Spinal cord (tissue), 10 donors: ENCODE measurements at places on chromosomes 5 and 9. TPM values are rescaled to one million over a fixed set of nuclear protein-coding genes. Genes with fewer than 3 reads are reported as not detected.

DNA sequence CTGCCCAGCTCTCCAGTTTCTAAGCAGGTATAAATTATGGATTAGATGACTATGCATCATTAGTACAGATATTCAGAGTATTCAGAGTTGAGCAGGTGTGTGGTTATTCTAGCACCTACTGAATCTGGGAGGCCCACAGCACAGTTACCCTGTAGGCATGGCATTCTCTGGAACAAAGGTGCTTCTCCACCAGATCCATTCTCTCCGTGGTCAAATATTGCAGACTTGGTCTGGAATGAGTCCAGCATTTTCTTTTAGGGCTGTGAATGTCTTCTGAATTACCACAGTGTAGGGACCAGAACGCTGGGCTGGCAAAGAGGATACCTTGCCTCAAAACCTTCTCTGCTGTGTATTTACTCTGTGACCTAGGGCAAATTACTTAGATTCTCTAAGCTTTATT, 116.8 kb downstream of the ARHGAP26 start:
- no peaks in the 10 kb centered on the region for H3K36me3 ChIP-seq
- H3K27me3 ChIP-seq: no peaks in the 10 kb centered on the region
- H3K4me1 ChIP-seq: no peaks in the 10 kb centered on the region
- no peak for DNase-seq
- H3K4me3 ChIP-seq: no peak overlapping the region
- no peak overlapping the region for H3K27ac ChIP-seq

GRCh38 chr5:2906302-2907090, 155.0 kb upstream of the IRX2 start:
- H3K27me3 ChIP-seq: peaks cover 2% of the 10 kb centered on the region
- no peak overlapping the region for H3K4me3 ChIP-seq
- no peak for DNase-seq
- H3K4me1 ChIP-seq: peaks cover 4% of the 10 kb centered on the region

- no peak overlapping the region for H3K27ac ChIP-seq
- H3K4me3 ChIP-seq: peak overlapping the region; percentile 32
- peaks cover 11% of the 10 kb centered on the region for H3K4me1 ChIP-seq
- H3K36me3 ChIP-seq: no peaks in the 10 kb centered on the region
Observed at GRCh38 chr5:159987031-159987674, 21.8 kb upstream of the TTC1 start.

DNA sequence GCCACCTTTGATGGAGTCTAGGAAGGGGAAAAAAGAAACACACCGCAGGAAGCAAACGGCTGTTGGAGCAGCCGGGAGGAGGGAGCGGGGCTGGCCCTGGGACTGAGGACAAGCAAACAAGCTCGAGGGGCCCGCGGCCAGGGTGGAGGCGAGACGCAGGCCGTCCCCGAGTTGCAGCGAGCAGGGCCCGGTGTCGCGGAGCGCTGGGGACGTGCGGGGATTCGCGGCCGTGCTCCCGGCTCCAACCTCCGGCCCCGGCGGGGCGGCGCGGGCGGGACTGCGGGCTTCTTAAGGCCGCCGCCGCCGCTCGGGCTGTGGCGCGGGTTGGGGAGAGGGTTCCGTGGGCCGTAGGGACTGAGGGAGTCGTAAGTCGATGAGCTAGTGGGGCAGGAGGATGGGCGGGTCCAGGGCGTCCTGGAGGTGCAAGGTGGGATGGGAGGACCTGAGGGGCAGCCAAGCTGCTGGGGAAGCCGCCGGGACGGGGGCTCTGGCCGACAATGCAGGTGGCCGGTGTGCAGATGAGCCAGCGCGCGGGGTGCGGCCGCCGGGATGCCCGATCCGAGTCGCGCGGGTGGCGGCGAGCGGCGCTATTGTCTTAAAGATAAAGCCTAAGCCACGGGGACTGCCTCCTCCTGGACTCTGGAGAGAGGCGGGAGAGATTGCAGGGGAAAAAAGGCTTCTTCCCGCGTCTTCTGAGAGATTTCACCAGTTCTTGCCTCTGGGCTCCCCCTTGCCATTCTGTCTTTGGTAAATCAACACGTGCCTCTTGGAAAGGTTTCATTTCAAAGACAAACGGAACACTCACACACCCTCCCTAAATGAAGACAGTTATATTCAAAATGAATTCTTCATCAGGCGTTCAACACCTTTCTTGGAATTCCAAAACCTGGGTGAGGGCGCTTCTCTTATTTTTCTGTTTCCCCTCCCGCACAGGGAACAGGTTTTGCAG, 1.6 kb upstream of the HAPLN1 start:
- no peaks in the 10 kb centered on the region for H3K36me3 ChIP-seq
- H3K27me3 ChIP-seq: peaks cover 3% of the 10 kb centered on the region

- no peaks in the 10 kb centered on the region for H3K27me3 ChIP-seq
- H3K4me3 ChIP-seq: no peak overlapping the region
- peak overlapping the region; percentile 59 for H3K27ac ChIP-seq
- peaks cover 10% of the 10 kb centered on the region for H3K4me1 ChIP-seq
Observed at GRCh38 chr5:72210888-72211678, 103.8 kb downstream of the MAP1B start.

SEMA5A gene
- 59.5 TPM for polyA plus RNA-seq

ANKRD18A gene
- 3.5 TPM for polyA plus RNA-seq

ACER2 gene
- 2.8 TPM for polyA plus RNA-seq

CER1 gene
- polyA plus RNA-seq: 0.78 TPM

IGFBPL1 gene
- 11.3 TPM for polyA plus RNA-seq
